HS-27A (cell line): ENCODE measurements at places on chromosomes 1 and 21.

- DNase-seq: no peak
Measured at GRCh38 chr1:23168079-23168444, 594 bp downstream of the LUZP1 start.

DNA sequence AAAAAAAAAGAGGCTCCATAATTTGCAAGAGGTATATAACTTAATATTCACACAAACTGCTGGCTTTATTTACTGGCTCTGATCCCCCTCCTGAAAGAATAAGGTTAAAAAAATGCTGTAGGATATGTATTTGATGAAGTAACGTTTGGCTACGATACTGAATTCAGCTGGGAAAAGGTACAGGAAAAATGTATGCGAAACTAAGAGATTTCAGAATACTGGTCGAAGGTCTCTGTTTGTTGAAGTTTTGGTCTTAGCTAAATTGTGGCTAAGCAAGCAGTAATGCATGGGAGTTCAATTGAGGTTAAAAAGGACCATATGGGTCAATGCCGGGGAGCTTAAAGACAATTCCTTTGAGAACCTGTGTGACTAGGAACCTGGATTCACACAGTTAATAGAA, 355.5 kb upstream of the NCAM2 start:
- DNase-seq: no peak

GRCh38 chr1:15957221-15958095, 18.4 kb downstream of the ZBTB17 start:
- no peak for DNase-seq

DNA sequence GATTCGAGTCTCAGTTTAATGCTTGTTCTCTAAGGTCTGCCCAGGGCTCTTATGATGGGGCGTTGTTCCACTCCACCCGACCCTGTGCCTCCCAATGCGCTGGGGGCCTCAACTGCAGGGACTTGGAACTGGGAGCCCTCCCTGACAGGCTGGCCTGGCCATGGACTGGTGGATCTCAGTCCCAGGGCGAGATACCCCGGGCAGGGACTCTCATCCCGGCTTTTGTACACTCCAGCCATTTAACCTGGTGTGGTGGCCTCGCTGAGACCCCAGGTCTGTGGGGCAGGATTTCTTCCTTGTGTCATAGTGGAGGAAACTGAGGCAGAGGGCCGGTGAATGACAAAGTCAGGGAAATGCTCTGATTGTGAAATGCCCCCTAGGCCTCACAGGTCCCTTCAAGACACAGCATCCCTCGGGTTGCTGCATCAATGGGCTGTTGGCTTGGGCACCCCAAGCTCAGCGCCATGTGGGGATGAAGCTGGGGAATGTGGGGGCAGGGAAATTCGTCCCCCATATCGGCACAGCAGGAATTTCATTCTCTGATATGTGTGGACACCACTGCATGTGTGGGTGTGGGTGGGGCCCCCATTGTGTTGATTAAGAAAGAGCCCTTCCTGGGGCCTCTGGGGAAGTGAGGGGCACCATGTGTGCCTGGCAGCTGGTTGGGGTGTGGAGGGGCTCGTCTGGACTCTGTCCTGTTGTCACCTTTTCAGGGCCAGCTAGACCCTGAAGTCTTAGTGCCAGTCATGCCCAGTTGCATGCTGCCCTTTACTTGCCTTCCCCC, 19.9 kb upstream of the ZNF678 start:
- no peak for DNase-seq

DNA sequence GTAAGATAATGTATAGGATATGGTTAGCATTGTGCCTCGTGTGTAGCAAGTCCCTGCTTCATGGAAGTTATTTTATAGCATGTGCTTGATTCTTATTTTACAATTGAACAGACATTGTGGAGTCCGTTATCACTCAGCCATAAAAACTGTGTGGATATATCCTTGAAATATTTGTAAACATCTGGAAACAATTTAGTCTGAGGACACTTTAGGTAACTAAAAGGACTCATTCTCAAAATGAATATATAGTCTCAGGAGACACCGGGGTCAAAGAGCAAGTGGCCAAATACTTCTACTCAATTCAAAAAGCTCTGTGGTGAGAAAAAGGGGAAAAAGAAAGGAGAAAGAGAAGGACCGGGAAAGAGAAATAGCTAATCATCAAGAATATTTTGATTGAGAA, 23.7 kb downstream of the PRRX1 start:
- DNase-seq: no peak

DNA sequence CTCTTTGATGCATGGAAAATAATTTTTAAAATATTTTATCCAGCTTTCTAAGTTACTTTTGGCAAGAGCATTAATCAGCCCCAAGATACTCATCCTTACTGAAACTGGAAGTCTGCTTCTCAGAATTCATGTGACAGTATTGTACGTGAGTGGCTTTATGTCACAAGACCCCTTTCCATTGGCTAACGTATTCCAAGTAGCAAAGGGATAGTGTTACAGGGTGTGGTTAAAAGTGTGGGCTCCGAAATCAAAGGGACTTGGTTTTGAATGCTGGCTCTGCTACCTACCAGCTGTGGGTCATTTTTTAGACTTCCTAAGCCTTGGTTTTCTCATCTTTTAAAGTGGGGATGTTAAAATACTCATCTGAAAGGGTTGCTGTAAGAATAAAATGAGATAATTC, 91.7 kb downstream of the RHOU start:
- no peak for DNase-seq

DNA sequence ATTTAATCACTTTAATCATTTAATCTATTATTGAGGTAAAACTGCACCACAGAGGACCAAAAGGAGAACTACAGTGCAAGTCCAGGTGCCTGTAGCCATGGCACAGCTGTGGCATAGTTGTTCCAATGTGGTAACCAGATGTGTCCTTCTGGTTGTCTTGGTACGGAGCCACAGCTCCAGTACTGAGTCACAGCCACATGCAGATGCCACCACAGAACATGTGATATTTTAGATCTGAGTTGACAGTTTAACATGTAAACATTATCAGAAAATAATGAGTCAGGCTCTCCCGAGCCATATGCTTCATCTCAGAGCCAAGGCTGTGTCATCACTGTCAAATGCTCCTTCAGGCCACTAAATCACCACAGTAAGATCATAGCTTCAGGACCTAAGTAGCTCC, 56.4 kb upstream of the RGS7 start:
- peak; percentile 38 for DNase-seq

DNA sequence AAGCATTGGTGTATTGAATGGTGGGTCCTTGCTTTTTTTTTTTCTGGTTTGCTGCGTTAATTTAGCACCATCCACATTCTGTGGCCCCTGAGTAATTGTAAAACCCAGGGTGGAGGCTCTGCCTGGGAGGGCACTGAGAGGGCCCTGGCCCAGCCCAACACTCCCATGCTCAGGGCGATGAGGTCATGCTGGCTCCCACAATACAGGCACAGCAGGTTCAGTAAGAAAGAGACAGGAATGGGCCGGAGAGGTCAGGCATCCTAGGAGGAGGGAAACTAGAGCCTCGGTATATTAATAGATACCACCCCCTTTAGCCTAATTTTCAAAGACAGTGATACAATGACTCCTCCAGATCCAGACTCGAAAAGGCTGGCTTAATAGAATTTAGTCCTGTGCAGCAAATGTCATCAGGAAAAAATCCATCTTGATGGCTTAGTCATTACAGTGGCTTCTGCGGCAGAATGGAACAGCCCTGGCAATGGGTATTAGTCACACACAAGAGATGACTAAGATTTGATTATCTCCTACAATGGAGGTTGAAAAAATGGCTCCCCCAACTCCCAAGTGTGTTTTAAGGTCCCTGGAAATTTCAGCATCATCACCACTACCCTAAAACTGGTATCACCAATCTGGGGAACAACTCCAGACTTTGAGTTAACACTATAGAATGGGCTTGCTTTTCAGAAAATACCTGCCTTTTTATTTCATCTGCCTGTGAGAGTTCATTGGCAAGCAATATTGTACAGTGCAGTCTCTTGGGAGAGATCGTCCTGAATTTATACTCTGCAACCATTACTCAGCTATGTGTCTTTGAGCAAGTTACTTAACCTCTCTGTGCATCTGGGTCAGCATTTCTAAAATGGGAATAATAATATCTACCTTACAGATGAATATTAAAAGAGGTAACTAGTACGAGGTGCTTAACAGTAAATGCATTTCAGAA, 43.9 kb upstream of the LYST start:
- peak; percentile 94 for DNase-seq

- no peak for DNase-seq
Measured at GRCh38 chr1:93980320-93981273, 71.4 kb upstream of the GCLM start.

DNA sequence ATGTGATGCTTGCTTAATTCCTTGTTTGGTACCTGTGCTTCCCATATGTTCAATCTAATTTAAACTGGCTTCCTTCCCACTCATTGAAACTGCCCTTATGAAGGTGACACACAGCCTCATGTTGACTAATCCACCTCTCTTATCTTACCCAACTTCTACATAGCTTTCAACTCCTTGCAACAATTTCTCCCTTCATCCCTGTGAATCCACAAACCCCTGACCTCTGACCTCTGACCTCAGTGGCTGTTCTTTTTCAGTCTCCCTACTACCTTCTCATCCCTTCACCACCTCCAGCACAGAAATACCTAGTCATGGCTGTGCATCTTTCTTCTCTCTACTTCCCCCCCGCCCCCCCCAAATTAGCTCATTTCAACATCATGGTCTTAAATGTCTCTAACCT, 144.5 kb downstream of the TTLL7 start:
- DNase-seq: no peak

- peak; percentile 36 for DNase-seq
Measured at GRCh38 chr1:9867408-9868243, 42.4 kb downstream of the CTNNBIP1 start.

- DNase-seq: no peak
Measured at GRCh38 chr1:33828654-33829053, 35.2 kb upstream of the HMGB4 start.
